ENCODE measurements at places on chromosomes 2 and 18. TPM values are rescaled to one million over a fixed set of nuclear protein-coding genes. Genes with fewer than 3 reads are reported as not detected.
A peak's percentile ranks its signal among the peaks of the same experiment; 100 is the strongest.

Gene TTL
- 37.6 TPM for total RNA-seq

- no peak overlapping the region for H3K4me3 ChIP-seq
- H3K27ac ChIP-seq = no peak overlapping the region
- no peaks in the 10 kb centered on the region for H3K36me3 ChIP-seq
- H3K27me3 ChIP-seq = peaks cover 2% of the 10 kb centered on the region
- no peak for DNase-seq
- H3K4me1 ChIP-seq = peaks cover 12% of the 10 kb centered on the region
Observed at GRCh38 chr2:69720404-69720803, 21.5 kb upstream of the ANXA4 start.

Gene SERPINB2
- total RNA-seq = not detected

- no peaks in the 10 kb centered on the region for H3K4me1 ChIP-seq
- no peak for DNase-seq
- no peaks in the 10 kb centered on the region for H3K27me3 ChIP-seq
- no peaks in the 10 kb centered on the region for H3K36me3 ChIP-seq
- no peak overlapping the region for H3K27ac ChIP-seq
Observed at GRCh38 chr2:140601801-140602200, 1529.0 kb downstream of the LRP1B start.

Gene TMEM163
- total RNA-seq = 0.23 TPM

DNA sequence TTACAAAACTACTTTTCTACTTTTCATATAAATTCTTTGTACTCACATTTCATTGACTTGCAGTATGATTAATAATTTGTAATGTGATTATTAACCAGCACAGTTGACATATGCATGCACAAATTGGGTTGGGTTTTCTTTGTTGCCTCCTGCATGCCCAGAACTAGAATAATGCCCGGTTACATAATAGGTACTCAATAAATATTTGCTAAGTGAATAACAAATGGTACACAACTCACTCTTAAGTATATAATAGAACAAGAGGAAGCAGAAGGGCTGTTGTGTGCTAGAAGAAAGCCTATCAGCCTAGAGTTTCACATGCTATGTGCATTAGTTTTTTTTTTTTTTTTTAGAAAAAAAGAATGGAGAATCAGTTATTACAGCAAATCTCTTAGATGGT is 9.3 kb downstream of the RDH14 start:
- H3K4me1 ChIP-seq = peaks cover 10% of the 10 kb centered on the region
- H3K27me3 ChIP-seq = no peaks in the 10 kb centered on the region
- peaks cover 23% of the 10 kb centered on the region for H3K36me3 ChIP-seq
- no peak overlapping the region for H3K27ac ChIP-seq
- no peak overlapping the region for H3K4me3 ChIP-seq

Gene RESP18
- not detected for total RNA-seq

- H3K27me3 ChIP-seq = peaks cover 2% of the 10 kb centered on the region
- no peak for DNase-seq
- H3K4me1 ChIP-seq = no peaks in the 10 kb centered on the region
- H3K27ac ChIP-seq = no peak overlapping the region
- H3K4me3 ChIP-seq = no peak overlapping the region
Observed at GRCh38 chr2:205808486-205809121, 126.3 kb downstream of the NRP2 start.

- H3K27ac ChIP-seq = no peak overlapping the region
- H3K4me3 ChIP-seq = no peak overlapping the region
- no peak for DNase-seq
- no peaks in the 10 kb centered on the region for H3K27me3 ChIP-seq
Observed at GRCh38 chr18:63177919-63178821, 141.4 kb downstream of the BCL2 start.

DNA sequence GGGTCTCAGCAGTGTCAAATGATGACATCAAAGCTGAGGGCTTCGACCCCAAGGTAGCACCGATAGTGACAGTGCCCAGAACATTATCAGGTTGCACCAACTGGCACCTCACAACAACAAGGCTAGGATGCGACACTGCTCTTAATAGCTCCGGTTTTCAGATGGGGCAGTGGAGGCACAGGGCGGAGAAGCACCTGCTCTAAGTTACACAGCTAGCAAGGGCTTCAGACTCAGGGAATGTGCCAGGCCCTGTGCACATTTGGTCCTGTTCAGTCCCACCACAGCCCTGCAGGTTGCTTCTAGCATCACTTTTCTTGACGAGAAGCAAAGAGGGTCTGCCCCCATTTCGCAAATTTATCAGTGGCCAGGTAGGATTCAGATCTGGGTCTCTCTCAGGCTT is 74.1 kb downstream of the DGKD start:
- H3K36me3 ChIP-seq = peaks cover 64% of the 10 kb centered on the region
- no peak for DNase-seq
- H3K27ac ChIP-seq = no peak overlapping the region
- no peak overlapping the region for H3K4me3 ChIP-seq
- H3K27me3 ChIP-seq = no peaks in the 10 kb centered on the region
- H3K4me1 ChIP-seq = peaks cover 66% of the 10 kb centered on the region

Gene MTIF2
- 26.1 TPM for total RNA-seq

Gene FARSB
- 26.9 TPM for total RNA-seq

- H3K27me3 ChIP-seq = peaks cover 16% of the 10 kb centered on the region
- H3K36me3 ChIP-seq = no peaks in the 10 kb centered on the region
Observed at GRCh38 chr2:224453892-224454291, 52.0 kb upstream of the FAM124B start.

Gene ATL2
- total RNA-seq = 58.7 TPM

DNA sequence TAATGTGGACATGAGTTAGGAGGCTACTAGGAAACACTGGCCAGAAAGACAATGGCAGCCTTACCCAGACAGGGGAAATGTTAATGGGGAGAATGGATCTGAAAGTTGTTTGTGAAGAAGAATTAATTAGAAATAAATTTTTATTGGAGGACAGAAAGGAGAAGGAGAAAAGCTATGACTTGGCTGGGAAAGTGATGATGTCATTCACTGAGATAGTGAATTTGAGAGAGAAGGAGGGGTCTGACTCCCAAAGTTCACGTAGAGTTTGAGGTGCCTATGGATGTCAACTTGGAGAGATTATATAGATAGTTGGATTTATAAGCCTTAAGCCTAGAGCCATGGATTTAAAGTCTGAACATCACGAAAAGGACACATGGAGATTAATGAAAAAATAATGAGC is 144.6 kb upstream of the ZNF521 start:
- no peaks in the 10 kb centered on the region for H3K36me3 ChIP-seq
- no peaks in the 10 kb centered on the region for H3K4me1 ChIP-seq
- no peaks in the 10 kb centered on the region for H3K27me3 ChIP-seq
- no peak for DNase-seq

DNA sequence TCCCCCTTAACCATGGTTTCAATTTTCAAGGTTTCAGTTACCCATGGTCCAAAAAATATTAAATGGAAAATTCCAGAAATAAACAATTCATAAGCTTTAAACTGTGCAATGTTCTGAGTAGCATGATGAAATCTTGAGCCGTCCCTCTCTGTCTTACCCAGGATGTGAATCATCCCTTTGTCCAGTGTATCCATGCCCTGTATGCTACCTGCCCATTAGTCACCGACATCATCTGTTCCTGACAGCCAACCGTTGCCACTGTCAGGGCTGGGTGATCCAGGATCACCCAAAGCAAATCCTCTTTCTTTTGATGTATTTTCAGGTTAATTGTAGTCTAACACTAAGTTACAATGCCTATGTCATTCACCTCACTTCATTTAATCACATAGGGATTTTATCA is 15.7 kb upstream of the OLA1 start:
- H3K27ac ChIP-seq = no peak overlapping the region
- no peak overlapping the region for H3K4me3 ChIP-seq
- H3K4me1 ChIP-seq = no peaks in the 10 kb centered on the region
- DNase-seq = no peak

DNA sequence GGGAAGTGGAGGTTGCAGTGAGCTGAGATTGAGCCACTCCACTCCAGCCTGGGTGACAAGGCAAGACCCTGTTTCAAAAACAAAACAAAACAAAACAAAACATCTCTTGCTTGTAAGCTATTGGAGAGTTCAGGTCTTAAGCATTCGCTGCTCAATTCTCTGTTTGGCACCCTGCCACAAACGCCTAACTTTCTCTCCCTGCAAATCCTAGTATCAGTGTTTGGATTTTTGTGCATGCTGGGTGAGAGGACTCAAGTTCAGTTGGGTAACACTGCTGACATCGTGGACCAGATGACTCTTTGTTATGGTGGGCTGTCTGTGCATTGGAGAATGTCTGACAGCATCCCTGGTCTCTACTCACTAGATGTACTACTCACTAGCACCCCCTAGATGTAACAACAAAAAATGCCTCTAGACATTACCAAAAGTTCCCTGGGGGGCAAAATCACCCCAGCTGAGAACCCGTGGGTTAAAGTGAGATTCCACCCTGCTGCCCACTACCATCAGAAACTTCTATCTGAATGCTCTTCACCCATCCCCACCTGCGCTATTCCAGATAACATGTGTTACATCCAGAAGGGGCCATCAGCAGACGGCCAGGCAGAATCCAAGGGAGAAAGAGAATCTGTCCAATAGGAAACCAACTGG is 50.9 kb downstream of the CACNB4 start:
- H3K27me3 ChIP-seq = peaks cover 10% of the 10 kb centered on the region
- H3K36me3 ChIP-seq = no peaks in the 10 kb centered on the region
- H3K4me3 ChIP-seq = no peak overlapping the region
- H3K27ac ChIP-seq = no peak overlapping the region
- H3K4me1 ChIP-seq = no peaks in the 10 kb centered on the region
- no peak for DNase-seq

- no peak overlapping the region for H3K4me3 ChIP-seq
- no peaks in the 10 kb centered on the region for H3K36me3 ChIP-seq
- H3K4me1 ChIP-seq = no peaks in the 10 kb centered on the region
- DNase-seq = no peak
Observed at GRCh38 chr2:232937278-232937906, 67.3 kb downstream of the SNORC start.

- peak overlapping the region; percentile 52 for H3K4me3 ChIP-seq
- peak overlapping the region; percentile 15 for H3K27ac ChIP-seq
- peaks cover 30% of the 10 kb centered on the region for H3K4me1 ChIP-seq
Observed at GRCh38 chr2:98026292-98026691, 30.5 kb upstream of the TMEM131 start.

DNA sequence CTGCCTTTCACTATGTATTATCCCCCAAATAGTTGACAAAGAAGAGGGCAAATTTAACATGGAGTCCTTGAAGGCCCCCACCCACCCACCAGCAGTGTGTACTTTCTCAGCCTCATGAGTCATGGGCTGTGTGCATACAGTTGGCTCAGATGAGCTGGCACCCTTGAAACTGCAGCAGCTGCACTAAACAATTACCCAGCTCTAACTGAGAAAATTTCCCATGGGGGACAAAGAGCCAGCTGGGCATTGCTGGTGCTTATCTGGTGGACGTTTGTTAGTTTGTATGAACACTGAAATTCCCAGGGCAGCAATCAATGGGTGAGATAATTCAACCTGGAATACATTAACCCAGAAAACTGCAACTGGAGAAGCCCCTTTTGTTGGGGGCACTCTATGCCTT is 131.7 kb downstream of the GCA start:
- no peaks in the 10 kb centered on the region for H3K36me3 ChIP-seq
- H3K27ac ChIP-seq = no peak overlapping the region
- DNase-seq = no peak
- no peak overlapping the region for H3K4me3 ChIP-seq
- H3K27me3 ChIP-seq = no peaks in the 10 kb centered on the region
- H3K4me1 ChIP-seq = no peaks in the 10 kb centered on the region

Gene TEKT4
- not detected for total RNA-seq
